ENCODE measurements at places on chromosomes 1 and 21.

- no peak for DNase-seq
Observed at GRCh38 chr1:89873770-89874169, 52.9 kb downstream of the LRRC8D start.

DNA sequence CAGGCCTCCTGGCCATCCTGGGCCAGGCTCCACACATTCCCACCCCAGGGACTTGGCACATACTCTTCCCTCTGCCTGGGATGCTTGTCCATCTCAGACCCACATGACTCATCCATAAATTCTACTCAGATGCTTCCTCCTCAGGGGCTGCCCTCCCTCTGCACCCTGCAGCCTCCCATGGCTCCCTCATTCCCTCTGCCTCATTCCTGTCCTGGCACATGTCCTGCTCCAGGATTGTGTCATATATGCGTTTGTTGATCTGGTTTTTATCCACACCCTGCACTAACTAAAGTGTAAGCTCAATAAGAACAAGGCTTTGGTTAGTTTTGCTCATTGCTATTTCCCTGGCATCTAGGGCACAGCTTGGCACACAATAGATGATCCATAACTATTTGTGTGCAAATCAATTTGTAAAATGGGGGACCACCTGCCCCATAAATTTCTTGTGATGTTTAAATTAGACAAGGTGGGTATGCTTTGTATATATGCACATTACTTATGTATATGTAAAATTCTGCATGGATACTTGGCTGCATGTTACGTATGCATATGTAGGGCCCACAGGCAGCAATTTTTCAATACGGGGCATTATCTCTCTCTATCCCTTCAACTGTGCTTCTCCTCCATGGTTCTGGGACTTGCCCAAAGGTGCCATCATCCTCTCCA lies 191.4 kb downstream of the PTPRU start:
- no peak for DNase-seq

DNA sequence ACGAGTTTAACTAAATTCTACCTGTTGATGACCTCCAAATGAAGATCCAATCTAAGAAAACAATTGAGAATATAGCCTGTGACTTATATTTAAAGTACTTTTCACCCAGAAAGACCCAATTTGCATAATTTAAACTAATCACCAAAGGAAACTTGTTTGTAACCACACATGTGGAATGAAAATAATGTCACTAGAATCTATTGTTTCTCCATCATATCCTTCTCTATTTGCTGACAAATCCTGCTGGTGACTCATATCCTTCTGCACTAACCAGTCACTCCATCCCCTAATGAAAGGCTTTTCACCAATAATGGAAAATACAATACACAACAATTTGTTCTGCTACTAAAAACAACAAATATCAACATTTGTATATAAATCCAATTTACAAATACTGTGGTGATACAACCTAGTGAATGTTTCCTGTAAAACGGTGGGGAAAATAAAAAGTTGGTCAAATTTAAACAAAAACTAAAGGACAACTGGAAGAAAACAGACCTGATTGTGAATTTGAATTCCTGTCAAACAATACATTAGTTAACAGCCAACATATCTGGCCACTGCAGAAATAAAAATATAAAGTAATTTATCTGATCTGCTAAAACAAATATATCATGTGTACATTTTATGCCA lies 6.5 kb downstream of the PTP4A2 start:
- DNase-seq, result peak; percentile 33

GRCh38 chr1:196680107-196680506 lies 28.3 kb downstream of the CFH start:
- DNase-seq, result no peak

GRCh38 chr1:28716336-28716735 lies 20.4 kb upstream of the YTHDF2 start:
- no peak for DNase-seq

GRCh38 chr1:202591515-202591914 lies 118.7 kb downstream of the SYT2 start:
- DNase-seq, result no peak

DNA sequence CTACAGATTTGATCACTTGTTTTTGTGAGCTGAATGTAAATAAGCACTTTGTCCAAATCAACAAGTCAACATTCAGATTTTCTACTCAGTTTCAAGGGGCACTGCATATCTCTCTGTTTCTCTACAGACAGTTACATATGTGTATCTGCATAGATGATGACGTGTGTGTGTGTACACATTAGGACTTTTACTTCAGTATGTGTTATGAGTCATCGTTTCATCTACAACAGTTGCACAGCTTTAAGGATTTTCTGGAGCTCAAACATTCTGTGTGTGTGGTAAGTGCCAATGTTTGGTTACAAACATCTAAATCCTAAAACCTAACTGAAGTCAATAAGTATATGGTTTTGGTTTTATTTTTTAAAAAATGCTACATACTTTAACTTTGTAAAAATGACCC lies 494.5 kb upstream of the PBX1 start:
- no peak for DNase-seq
